C1 segment of cervical spinal cord (tissue), 14 donors: ENCODE measurements at places on chromosomes 3 and 15.

DNA sequence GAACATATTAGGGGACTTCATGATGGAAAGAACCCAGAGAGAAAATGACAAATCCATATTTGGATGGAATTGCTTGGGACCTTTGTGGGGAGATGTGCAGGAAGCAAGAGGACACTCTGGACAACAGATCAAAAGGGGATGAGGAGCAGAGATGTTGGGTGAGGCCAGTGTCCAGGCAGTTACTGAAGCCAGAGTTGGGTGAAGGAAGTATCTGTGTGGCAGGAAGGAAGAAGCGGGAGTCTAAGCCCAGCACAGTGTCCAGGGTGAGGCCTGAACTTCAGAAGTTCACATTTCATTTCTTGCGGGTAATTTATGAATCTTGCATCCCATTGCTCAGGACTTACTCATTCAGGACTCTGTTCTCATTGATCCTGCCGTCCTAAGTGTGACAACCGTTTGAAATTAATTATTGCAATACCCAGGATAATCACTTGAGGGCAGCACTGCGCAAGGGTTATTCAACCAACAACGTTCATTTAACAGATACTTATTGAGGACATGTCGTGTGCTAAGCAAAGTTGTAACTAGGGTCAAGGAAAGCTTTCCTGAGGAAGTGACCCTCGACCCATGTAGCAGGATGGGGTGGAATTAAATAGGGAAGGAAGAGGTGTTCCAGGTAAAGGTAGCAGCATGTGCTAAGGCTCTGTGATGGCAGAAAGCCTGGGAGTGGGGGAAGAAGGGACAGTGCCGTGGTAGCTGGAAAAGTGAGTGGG, 61.3 kb upstream of the CMTM8 start:
- DNase-seq: no peak

GRCh38 chr3:177245250-177245649, 48.0 kb upstream of the TBL1XR1 start:
- no peak for DNase-seq

- DNase-seq: no peak
Observed at GRCh38 chr3:123344175-123344906, 104.5 kb downstream of the ADCY5 start.

DNA sequence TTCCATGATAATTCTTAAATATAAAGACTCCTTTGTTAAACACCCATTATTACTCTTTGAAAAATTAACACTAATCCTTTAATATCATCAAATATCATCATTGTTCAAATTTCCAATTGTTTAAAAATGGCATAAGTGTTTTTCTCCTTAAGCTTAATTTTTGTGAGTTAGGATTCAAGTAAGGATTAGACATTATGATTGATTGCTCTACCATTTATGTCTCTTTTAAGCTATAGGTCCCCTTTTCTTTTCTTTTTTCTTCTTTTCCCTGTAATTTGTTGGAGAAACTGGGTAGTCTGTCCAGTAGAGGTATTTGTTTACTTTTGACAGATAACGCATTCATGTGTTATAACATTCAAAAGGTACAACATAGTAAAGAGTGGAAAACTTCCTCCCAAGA, 9.1 kb downstream of the ABHD2 start:
- no peak for DNase-seq

DNA sequence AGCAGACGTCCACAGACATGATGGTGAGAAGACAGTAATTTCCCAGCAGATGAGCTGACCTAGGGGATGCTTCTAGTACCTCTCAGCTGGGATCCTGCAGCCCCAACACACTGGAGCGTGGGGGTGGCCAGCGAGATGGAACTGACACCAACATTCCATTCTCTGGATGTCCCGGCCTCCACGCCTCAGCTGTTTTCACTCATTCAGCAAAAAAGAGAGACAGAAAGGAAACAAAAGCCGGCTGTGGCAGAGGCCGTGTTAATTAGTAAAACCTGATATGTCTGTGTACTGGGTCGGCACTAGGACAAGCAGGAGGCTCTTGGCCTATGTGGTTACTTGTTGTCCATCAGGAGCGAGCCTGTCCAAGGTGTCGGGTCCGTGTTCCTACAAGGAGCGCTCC, 82.6 kb upstream of the MYZAP start:
- DNase-seq: no peak

DNA sequence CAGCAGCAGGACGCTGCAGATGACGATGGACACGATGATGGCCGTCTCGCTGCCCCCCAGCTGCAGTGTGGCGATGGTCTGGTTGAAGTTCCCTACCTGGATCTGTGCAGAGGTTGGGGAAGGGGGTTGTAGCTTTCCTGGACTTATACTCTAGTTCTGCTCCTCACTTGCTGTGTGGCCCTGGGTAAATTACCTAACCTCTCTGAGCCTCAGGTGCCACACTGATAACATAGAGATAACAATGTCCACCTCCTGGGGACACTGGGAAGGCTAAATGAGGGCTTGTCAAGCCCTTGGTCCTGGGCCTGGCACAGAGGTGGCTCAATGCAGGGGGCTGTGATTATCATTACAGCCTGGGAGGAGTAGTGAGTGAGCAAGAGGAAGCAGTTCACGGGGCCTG, 26.9 kb downstream of the H1-8 start:
- no peak for DNase-seq

DNA sequence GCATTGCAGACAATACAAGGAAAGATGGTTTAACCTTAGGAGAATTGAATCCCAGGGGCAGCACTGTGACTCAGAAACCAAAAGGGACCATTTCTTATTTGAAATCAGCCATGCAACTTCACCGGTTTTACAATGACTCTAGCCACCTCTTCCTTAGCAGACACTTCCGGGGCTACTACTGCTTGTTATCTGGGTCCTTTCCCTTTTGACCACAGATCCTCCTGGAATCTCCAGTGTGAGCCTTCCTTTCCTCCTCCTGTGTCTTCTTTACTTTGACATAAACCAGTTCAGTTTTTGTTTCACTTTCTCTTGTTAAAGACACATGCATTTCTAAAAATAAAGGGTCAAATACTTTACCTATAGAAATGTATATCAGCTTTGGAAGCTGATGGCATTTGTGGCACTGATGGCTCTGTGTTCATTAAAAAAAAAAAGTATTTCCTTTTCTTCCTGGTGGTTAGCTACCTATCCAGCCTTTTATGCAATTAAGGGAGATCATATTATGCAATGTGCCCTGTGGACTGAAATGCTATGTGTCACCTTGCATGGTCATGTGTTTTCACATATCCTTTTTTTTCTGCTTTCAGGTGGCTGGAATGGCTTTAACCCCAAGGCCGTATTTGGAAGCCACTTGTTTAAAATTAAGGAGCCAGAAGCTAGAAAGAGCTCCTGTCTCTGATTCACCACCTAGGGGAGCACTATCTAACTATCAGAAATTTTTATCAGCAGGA, 296.2 kb downstream of the CHL1 start:
- no peak for DNase-seq

GRCh38 chr3:178384321-178385230, 151.7 kb upstream of the KCNMB2 start:
- no peak for DNase-seq

- no peak for DNase-seq
Observed at GRCh38 chr3:72111265-72112205, 326.6 kb upstream of the PROK2 start.

DNA sequence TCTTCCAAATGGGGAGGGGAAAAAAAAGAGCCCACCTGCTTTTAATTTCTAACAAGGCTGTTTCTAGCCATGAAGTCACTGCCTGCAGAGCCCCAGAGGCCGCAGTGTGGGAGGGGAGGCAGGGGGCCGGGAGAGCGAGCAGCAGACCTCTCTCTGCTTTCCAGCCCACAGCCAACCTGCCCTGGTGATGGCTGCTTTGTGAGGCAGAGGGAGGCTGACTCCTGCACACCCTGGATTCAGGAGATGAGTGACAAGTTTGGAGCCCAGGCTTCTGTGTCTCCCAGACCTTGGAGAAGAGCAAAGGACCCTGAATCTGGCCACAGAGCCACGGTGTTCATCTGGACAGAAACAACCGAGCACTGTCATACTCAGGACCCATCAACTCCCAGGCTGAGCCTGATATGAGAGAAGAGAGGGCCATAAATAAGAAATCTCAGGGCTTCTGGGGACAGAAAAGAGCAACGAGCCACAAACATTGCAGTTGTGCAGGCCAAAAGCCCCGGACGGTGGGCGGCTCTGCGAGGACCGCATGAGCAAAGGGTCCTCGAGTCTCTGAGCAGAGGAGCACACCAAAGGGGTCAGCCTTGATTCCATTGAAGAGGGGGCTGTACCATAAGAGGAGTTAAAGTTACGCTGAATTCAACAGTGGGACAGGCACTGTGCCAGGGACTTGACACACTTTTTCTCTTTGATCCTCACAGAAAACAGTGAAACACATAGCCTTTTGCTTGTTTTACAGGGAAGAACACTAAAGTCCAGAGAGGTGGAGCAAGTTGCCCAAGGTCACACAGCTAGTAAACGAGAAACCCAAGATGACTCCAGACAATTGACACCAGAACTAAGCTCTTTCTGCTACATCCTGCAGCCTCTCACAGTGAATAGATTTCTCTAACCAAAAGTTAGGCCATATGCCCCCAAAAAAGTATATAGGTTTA, 97.2 kb downstream of the SEMA5B start:
- no peak for DNase-seq

- DNase-seq: no peak
Observed at GRCh38 chr3:99863588-99863987, 45.9 kb downstream of the CMSS1 start.

DNA sequence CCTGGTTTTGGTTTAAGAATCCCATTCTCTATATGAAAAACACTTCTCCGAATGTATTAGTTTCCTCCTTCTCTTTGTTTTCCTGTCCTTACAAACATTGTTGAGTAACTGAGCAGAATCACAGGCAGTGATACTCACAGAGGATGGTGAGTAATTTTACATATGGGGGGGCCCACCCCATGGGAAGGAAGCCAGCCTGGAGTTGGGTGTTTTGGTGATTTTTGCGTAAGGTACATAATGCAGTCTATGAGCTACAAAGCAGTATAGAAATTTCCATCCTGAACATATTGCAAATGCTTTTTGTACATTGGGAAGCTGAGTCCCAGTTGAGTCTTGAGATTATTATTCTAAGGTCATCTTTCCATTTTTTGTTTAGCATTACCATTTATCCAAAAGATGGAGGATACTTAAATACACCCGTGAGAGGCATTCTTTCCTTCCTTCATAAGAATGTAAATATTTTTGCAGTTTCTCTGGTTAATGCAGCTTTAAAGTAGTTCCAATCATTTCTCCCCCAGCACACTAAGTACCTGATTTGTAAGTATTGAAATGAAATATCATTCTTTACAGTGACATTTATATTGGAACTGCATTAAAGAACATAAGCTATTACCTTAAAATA, 476.8 kb downstream of the AGBL1 start:
- no peak for DNase-seq

DNA sequence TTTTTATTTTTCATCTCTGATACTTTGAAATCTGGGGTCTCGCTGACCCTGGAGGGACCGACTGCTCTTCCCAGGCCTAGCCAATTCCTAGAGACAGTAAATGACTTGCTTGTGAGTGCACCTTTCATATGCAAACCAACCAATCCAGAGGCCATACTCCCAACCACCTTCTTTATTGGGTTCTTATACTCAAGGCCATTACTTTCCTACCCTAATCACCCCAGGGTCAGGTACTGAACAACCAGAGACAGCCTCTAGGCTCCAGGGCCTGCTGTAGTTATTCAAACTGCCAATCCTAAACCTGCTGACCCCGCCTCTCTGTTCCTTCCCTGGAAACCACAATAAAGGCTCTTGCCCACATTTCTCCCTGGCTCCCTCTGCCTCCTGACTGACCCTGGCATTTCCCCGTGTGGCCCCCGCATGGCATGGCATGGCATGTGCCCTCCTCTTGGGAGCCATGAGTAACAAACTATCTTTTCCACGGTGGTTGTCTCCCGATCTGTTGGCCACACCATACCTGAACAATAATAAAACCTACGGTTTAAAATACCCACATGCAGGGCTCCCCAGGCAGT, 42.9 kb downstream of the ADCY5 start:
- no peak for DNase-seq

GRCh38 chr15:68962465-68962864, 32.1 kb downstream of the SPESP1 start:
- no peak for DNase-seq

DNA sequence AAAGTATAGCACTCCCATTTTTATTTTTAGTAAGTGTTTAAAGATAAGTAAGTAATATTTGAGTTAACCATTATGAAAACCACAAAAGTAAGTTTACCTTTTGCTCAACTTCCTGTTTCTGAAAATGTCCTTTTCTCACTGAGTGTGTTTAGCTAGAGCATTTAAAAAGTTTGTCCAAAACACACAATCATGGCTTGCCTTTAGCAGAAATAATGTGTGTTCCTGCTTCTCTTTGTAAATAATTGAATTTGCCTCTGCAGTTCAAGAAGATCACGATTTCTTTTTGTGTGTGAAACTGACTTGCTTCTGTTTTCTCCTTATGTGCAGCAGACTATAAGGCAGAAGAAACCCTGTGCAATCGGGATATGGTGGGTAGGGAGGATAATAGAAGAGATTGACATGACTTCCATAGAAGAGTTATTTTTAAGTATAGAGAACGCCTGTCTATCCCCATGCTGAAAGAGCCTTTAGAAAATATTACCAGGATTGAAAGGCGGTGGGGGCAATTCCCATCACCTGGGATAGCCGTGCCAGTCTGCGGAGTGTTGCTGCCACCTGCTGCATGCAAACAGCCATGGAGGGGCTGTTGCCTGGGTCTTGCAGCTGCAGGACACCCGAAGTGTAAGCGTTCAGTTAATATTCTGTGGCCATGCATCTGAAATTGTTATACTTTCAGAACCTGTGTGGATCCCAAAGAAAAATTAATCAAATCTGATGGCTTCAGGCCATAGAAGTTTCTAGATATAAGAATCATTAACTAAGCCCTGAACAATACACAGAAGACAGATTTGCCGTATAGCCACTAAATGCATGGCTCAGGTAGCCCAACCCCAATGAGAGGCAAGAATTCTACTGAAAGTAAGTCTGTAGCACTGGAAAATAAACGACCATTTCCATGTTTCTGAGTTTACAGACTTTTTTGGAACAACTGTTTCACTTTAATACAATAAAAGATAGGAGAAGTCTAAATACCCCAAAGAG, 2.4 kb upstream of the CD96 start:
- no peak for DNase-seq

DNA sequence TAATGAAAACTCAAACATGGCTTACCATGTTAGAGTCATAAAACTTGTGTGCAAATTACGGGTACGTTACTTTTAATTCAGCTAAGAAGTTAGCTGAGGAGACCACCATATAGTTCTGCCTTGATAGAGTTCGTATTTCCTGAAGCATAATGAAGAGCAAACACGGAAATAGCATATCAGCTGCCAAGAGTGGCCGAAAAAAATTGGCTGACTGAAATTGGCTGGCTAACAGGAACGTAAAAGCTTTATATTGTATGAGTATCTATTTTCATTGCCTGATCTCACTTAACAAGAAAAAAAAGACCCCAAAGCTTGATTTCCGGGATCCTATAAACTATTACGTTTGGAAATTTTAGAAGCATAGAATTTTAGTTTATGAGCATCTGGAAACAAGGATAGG, 1222.9 kb downstream of the ZPLD1 start:
- no peak for DNase-seq

DNA sequence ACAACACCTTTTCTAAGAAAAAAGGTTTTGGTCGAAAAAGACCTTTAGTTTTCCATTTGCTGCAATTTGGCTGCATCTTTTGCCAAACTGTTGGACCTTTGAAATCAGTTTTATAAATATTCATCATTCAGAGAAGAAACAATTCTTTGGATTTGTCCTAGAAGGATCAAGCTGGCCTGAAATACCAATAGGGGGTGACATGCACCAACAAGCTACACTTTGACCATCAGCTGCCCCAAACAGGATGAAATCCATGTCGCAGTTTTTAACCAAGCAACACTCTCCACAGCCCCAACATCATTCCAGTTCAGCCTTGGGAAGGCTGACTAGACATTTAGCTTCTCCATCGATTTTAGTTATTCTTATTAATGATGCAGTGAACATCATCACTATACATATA, 9.8 kb downstream of the RPL15 start:
- DNase-seq: no peak

GRCh38 chr3:23865595-23866396, 51.0 kb downstream of the NKIRAS1 start:
- DNase-seq: peak; percentile 45
